CD8-positive, alpha-beta T cell (primary cell): ENCODE measurements at places on chromosomes 12 and 14. TPM values are rescaled to one million over a fixed set of nuclear protein-coding genes. Genes with fewer than 3 reads are reported as not detected.
A peak's percentile ranks its signal among the peaks of the same experiment; 100 is the strongest.

HHIPL1 gene
- total RNA-seq = not detected

MAGOHB gene
- 8.5 TPM for total RNA-seq

C12orf50 gene
- 0.22 TPM for total RNA-seq

INHBE gene
- total RNA-seq = not detected

CAPZA3 gene
- not detected for total RNA-seq

FAM186B gene
- total RNA-seq = 0.50 TPM

KCNC2 gene
- total RNA-seq = not detected

FAM90A1 gene
- total RNA-seq = 0.17 TPM

GLIPR1L1 gene
- total RNA-seq = not detected

LGMN gene
- total RNA-seq = 2.4 TPM

SMOC1 gene
- not detected for total RNA-seq

NRIP2 gene
- total RNA-seq = not detected

- no peak for DNase-seq
Measured at GRCh38 chr12:45464699-45465098, 248.8 kb downstream of the ANO6 start.

- no peak for DNase-seq
Measured at GRCh38 chr12:80794551-80794950, 77.8 kb downstream of the MYF5 start.

- DNase-seq = no peak
Measured at GRCh38 chr12:132719141-132719953, 8.7 kb downstream of the PGAM5 start.

DNA sequence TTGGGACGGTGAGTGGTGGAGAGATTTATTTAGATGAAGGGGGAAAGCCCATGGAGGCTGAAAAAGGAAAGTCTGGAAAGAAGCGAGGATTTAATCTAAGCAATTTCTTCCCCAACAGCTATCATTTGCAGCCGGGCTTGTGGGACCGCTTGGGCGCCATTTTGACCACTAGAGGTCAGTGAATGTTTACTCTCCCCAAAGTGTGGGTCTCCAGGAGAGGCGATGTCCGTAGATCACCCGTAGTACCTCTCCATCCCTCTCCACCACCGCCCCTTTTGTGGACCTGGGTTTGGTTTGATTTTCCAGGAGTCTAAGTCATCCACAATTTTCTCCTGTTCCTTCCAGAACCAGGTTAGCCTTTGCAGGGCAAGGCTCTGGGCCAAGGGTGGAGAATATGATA lies 91.2 kb upstream of the PARP11 start:
- DNase-seq = no peak

GRCh38 chr12:79635676-79636075 lies 55.1 kb downstream of the PAWR start:
- DNase-seq = no peak

GRCh38 chr14:104494483-104494882 lies 85.1 kb upstream of the C14orf180 start:
- no peak for DNase-seq

GRCh38 chr14:53306267-53306721 lies 153.2 kb upstream of the DDHD1 start:
- DNase-seq = peak; percentile 20

- no peak for DNase-seq
Measured at GRCh38 chr12:28782812-28783211, 366.3 kb upstream of the FAR2 start.

- no peak for DNase-seq
Measured at GRCh38 chr14:74832849-74833248, 43.1 kb downstream of the PROX2 start.

DNA sequence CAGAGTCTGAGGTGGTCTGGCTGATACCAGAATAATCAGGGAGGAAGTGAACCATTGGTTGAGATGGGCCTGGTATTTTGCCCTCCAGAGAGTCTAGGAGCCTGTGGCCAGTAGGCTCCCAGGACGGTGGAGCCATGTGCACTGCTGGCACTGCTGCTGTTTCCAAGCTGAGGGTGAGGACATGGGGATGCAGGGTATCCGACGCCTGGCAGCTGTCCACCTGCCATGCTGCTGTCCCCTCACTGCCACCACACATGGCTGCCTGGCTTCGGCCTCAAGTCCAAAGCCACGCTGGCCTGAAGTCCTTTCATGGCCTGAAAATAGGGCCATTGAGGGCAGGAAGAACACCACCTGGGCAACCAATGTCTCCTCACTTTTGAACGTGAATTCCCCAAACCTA lies 8.6 kb downstream of the CACNA1C start:
- no peak for DNase-seq

DNA sequence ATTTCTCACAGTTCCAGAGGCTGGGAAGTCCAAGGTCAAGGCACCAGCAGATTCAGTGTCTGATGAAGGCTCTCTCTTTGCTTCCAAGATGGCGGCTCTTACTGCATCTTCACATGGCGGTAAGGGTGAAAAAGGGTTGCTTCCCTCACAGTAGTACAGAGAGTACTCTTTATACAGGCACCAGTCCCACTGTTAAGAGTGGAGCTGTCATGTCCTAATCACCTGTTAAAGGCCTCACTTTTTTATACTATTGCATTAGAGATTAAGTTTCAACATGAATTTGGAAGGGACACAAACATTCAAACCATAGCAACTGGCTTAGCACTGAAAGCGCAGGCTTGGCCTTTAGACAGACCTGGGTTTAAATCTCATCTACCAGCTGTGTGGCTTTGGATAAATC lies 50.0 kb upstream of the TCL1A start:
- DNase-seq = no peak

GRCh38 chr12:92561543-92561899 lies 141.3 kb upstream of the PLEKHG7 start:
- DNase-seq = no peak

GRCh38 chr12:69999561-69999960 lies 174.5 kb downstream of the MYRFL start:
- DNase-seq = no peak

DNA sequence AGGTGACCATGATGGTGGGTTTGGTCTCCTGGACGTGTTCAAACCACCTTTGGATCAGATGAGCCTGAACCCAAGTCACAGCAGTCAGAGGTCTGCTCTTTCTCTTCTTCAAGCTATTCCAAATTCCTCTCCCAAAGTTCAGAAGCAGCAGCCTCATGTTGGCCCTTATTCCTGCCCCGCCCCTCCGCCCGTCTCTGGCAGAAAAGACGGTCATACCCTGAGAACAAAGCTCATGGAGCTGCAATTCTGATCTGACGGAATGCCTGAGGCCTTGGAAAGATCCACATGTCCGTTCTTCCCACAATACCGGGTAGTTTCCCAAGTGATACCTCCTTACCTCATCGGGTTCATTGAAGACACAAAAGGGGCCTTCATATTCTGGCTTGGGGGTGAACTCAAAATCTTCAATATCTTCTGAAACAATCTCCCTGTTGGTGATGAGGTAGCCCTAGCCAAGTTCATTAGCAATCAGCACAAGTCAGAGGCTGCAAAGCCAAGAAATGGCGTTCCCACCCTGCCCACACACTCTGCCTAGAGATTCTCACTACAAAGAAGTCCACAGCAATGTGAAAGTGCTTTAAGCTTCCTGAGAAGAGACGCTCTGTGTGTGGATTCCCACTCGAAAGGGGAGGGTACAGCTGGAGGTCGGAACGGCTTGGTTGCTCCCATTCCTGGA lies 11.2 kb downstream of the POLE start:
- no peak for DNase-seq

DNA sequence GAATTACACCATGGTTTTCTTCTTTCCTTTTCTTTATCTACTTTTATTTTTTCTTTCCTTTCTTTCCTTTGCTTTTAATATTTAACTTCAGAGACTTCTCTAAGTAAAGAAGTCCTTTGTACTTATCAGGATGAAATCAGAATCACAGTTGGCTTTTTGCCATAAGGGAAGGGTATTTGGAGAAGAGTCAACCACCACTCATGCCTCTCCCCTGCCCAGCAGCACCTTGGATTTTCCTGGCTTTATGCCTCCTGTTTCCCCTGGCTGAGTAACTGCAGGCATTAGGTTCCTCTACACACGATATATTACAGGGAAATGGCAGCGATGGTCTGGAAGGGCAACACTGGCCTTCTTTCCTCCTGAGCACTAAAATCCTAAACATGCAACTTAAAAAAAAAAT lies 266.4 kb upstream of the CAND1 start:
- no peak for DNase-seq

DNA sequence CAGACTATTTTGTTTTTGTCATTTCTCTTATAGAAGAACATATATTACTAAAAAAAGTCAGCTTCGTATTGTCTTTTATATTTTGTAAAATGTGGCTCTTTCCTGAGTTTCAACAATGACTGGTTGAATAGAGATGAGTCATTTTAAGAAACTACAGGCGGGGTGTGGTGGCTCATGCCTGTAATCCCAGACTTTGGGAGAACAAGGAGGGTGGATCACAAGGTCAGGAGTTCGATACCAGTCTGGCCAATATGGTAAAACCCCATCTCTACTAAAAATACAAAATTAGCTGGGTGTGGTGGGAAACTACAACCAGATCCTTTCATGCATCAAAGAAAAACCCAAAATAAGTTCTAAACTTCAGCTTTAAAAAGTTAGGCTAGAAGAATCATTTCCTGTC lies 28.8 kb downstream of the HECTD4 start:
- no peak for DNase-seq

DNA sequence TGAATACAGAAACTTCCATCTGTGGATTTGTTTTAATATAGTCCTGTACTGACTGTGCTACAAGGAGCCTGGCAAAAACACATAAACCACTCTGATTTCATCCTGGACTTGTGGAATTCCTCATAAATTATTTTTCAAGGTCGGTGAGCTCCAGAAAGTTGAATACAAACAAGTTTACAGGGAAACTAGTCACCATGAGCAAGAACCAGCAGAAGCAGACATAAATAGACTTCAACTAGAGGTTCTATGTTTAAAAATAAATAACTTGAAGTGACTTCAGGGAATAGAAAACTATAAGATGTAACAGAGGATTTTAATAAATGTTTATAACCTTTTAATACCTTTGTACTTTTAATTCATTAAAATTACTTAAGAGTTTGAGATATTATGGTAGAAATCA lies 63.5 kb downstream of the EFCAB11 start:
- DNase-seq = no peak

- no peak for DNase-seq
Measured at GRCh38 chr12:51714666-51715065, 123.6 kb downstream of the SCN8A start.

- no peak for DNase-seq
Measured at GRCh38 chr12:31887109-31887811, 72.0 kb upstream of the RESF1 start.

DNA sequence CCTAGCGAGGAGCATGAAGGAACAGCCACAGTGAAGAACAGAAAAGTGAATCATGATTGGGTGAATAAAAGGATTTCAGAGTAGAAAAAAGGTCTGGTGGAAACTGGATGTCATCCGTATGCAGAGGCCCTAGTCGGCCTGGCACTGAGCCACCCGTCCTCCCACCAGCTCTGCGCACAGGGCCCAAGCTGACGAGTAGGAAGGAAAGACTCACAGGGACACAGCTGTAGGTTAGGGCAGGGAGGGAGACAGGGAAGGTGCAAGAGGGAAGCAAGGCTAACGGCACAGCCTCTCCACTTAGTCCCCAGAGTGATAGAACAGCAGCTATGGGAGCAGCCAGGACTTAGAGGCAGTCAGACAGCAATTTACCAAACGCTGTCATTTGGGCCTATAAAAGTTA lies 112.6 kb downstream of the KCNK10 start:
- DNase-seq = no peak

DNA sequence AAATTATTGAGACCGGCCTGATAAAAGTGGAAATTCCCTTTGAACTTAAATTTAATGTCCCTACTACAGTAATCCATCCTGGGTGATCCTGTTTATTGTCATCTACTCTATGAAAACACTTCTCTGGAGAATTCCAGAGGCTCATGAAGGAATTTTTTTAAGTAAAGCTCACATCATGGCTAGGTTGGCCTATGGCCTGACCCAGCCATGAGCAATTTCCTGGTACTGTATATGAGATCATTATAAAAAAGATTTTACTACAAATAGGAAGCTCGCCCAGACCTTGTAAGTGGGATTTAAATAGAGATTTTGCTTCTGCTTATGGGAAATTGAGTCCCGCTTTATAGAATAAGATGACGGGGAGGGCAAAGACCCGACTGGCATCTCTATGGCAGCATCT lies 215.5 kb downstream of the DPF3 start:
- no peak for DNase-seq

GRCh38 chr12:122927756-122928403 lies 32.0 kb upstream of the VPS37B start:
- no peak for DNase-seq

DNA sequence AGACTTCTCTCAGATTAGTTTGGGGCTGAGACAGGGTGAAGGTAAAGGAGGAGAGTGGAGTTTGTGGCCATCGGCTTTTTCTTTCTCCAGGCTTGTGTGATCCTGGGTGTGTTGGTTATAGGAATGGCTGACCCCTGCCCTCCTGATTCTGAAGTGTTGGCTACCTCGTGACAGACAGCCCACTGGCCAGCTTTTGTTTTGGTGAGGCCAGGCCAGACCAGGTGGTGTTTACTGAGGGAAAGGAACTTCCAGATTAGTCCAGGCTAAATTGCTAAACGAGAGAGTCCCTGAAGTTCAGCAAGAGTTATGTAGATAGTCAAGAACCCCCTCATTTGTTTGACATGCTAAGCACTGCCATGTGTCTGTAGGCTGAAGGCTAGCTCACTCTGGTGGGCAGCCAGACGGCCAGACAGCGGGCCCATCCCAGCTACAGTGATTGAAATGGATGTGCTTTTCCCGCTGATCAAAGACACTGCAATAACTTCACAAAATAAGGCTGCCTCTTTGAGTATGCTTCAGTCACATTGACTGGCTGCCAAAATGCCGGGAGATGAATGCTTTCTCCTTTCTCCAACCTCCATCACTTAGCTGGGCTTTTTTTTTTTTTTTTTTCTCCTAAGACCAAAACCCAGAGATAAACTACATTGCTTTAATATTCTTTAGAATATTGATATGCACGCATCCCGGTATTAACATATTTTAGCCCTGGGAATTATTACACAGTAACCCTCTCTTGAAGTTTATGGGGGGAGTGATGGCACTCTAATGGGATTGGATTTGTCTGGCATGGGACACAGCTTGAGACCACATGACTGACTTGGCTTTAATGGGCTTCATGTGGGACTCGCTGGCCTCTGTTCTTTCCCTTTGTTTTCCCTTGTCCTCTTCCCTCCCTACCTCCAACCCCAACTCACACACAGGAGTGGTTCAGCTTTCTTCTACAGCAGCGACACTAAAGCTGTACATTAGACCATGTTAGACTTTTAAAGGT lies 76.9 kb downstream of the SMOC1 start:
- no peak for DNase-seq

DNA sequence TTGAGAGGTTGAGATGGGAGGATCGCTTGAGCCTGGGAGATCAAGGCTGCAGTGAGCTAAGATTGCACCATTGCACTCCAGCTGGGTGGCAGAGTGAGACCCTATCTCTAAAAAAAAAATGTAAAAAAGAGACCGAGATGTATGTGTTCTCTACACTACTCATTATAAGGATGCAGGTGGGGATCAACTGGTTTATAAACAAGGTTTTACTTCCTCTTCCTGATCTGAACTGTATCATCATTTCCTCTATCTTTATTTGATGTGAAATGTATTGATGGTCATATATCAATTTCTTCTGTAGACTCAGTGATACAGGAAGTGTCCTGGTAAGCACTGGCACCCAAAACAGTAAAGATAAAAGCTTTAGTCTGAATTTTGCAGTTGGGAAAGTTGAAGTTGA lies 20.1 kb upstream of the USP44 start:
- no peak for DNase-seq

- DNase-seq = no peak
Measured at GRCh38 chr14:52735921-52736489, 6.0 kb downstream of the STYX start.
